ENCODE measurements at places on chromosomes 2 and 18.

DNA sequence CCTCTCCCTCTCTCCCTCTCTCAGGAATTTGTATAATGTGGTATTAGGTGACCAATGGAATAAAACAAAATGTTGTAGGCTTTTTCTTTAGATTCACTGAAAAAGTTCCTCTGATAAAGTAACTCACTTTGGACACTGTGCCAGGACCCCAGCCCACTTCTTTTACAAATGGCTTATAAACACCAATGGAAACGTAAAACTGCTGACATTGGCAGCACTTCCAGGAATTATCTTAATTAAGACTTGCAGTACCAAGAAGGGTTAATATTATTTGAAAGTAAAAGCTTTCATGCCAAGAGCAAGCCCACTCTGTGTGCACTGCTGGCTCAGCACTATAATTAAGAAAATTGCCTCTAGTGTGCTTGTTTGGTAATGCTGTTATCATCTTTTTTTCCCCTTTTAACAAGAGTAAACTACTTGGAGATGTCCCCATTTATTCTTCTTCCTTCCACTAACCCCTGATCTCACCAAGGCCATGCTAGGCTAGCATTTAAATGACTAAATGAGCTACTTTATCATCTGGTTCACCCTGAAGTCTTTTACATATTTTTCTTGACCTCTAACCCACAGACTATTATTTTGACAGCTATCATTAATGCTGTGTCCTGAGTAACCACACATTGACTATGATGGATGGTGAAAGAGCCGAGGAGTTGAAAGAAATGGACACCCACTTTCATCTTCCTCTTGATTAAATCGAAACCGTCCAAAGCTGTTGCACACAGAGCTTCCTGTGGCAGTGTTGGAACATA, 232.2 kb upstream of the ETAA1 start:
- no peak overlapping the region for H3K4me3 ChIP-seq

- no peak for DNase-seq
- no peaks in the 10 kb centered on the region for H3K36me3 ChIP-seq
- no peak overlapping the region for H3K4me3 ChIP-seq
- peaks cover 3% of the 10 kb centered on the region for H3K27me3 ChIP-seq
- H3K4me1 ChIP-seq = no peaks in the 10 kb centered on the region
- no peak overlapping the region for H3K27ac ChIP-seq
These were observed 93.7 kb downstream of the COBLL1 start for GRCh38 chr2:164747783-164748433.

- H3K4me3 ChIP-seq = no peak overlapping the region
- no peaks in the 10 kb centered on the region for H3K27me3 ChIP-seq
- DNase-seq = no peak
- H3K27ac ChIP-seq = no peak overlapping the region
- H3K36me3 ChIP-seq = no peaks in the 10 kb centered on the region
These were observed 84.0 kb downstream of the RND3 start for GRCh38 chr2:150403457-150403856.

GRCh38 chr2:236755278-236755840, 185.7 kb downstream of the ACKR3 start:
- peaks cover 2% of the 10 kb centered on the region for H3K27me3 ChIP-seq
- no peaks in the 10 kb centered on the region for H3K36me3 ChIP-seq
- H3K27ac ChIP-seq = no peak overlapping the region
- H3K4me1 ChIP-seq = no peaks in the 10 kb centered on the region
- H3K4me3 ChIP-seq = no peak overlapping the region

DNA sequence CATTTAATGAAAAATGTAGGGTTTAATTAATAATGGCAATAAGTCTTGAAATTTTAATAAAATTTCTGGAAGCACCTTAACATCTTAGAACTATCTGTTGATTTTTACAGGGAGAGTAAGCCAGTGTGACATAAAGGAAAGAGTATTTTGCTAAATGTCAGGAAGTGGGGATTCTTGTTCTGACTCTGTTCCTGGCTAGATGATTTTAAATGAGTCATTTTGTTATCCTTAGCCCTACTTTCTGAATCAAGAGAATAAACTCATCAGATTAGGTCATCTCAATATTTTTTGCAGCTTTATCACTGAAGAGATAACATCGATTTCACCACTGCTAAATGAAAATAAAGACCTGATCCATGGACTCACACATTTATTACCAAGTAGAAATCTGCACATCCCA, 377.5 kb upstream of the CYRIA start:
- H3K27ac ChIP-seq = no peak overlapping the region
- no peak overlapping the region for H3K4me3 ChIP-seq
- DNase-seq = no peak
- H3K4me1 ChIP-seq = no peaks in the 10 kb centered on the region

DNA sequence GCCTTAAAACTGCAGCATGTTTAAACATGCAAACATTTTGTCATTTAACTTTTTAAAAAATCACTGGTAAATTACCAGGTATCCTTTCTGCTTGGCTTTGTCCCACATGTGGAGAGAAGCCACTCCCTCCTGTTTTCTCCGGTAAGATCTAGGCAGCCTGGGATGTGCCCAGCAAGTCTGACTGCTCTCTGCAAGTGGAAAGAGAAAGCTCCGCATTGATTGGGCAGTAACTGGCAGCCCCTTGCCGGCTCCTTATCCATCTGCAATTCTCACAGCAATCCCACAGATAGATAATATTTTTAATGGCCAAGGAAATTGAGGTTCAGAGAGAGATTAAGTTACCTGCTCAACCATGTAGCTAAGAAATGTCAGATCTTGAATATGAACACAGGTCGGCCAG, 136.1 kb downstream of the TMEM200C start:
- H3K36me3 ChIP-seq = no peaks in the 10 kb centered on the region
- no peak overlapping the region for H3K27ac ChIP-seq
- peaks cover 9% of the 10 kb centered on the region for H3K27me3 ChIP-seq
- no peaks in the 10 kb centered on the region for H3K4me1 ChIP-seq
- no peak overlapping the region for H3K4me3 ChIP-seq

GRCh38 chr2:233178994-233179847, 72.3 kb upstream of the ATG16L1 start:
- DNase-seq = no peak
- peak overlapping the region; percentile 44 for H3K27ac ChIP-seq
- H3K4me3 ChIP-seq = no peak overlapping the region
- peaks cover 38% of the 10 kb centered on the region for H3K36me3 ChIP-seq

DNA sequence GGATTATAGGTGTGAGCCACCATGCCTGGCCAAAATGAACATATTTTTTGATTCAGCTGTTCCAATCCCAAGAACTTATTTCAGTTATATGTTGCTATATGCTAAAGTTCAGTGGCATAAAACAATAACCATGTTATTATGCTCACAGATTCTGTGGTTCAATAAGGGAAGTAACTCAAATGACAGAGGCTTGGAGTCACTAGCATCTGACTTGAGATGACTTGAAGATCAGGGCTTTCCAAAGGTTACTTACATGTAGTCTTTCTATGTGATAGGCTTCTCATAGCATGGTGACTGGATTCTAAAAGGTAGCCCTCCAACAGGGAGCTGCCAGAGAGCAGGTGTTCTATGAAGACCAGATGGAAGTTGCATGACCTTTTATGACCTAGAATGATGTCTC, 17.2 kb downstream of the CLK1 start:
- no peak overlapping the region for H3K4me3 ChIP-seq
- no peaks in the 10 kb centered on the region for H3K27me3 ChIP-seq
- no peak overlapping the region for H3K27ac ChIP-seq
- DNase-seq = no peak

DNA sequence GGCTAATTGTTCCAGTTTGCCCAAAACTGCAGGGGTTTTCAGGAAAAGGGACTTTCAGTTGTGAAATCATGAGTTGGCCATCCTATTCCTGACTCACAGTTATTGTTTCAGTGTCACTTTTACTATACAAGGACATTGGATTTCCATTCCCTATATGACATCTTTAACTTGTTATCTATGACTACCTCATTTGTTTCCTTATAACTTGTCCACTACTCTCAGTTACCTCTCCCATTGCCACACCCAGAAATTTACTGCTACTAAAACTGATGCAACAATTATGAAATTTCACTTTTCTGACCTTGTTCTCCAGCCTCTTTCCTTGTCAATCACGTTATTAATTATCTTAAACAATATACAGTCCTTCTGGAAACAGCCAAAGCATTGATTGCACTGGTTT, 116.5 kb upstream of the ZNF804A start:
- no peak overlapping the region for H3K4me3 ChIP-seq
- no peak overlapping the region for H3K27ac ChIP-seq
- H3K4me1 ChIP-seq = no peaks in the 10 kb centered on the region

GRCh38 chr18:13217971-13218367, 591 bp upstream of the LDLRAD4 start:
- no peaks in the 10 kb centered on the region for H3K36me3 ChIP-seq
- no peak overlapping the region for H3K27ac ChIP-seq
- H3K4me3 ChIP-seq = peak overlapping the region; percentile 63
- DNase-seq = peak; percentile 25
- peaks cover 15% of the 10 kb centered on the region for H3K27me3 ChIP-seq

- peaks cover 32% of the 10 kb centered on the region for H3K36me3 ChIP-seq
- H3K27me3 ChIP-seq = no peaks in the 10 kb centered on the region
- H3K4me3 ChIP-seq = no peak overlapping the region
- peaks cover 45% of the 10 kb centered on the region for H3K4me1 ChIP-seq
- DNase-seq = no peak
- no peak overlapping the region for H3K27ac ChIP-seq
These were observed 5.1 kb downstream of the PLEKHA3 start for GRCh38 chr2:178485356-178485755.

- no peaks in the 10 kb centered on the region for H3K36me3 ChIP-seq
- H3K27me3 ChIP-seq = no peaks in the 10 kb centered on the region
- no peak overlapping the region for H3K4me3 ChIP-seq
- DNase-seq = no peak
- no peak overlapping the region for H3K27ac ChIP-seq
These were observed 184.0 kb downstream of the SEPTIN10 start for GRCh38 chr2:109429567-109430328.

DNA sequence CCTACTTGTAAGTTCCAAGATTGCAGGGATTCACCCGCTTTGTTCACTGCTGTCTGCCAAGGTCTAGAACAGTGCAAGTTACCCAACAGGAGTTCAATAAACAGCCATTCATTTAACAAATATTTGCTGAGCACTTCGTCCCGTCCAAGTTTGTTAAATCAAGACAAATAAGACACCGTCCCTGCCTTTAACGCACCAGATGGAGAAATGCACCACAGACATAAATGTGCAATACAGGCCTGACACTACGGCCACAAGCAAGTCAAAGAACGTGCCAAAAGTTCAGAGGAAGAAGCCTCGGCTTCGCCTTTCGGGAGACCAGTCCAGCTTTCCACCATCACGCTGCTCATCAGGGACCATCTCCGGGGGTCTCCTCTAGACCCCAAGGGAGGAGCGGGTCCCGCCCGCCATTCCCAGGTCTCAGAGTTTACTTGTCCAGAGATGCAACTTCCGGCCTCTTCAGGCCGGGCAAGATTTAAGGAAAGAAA, 429 bp downstream of the C2orf76 start:
- H3K27ac ChIP-seq = peak overlapping the region; percentile 95
- peaks cover 39% of the 10 kb centered on the region for H3K36me3 ChIP-seq
- peak overlapping the region; percentile 92 for H3K4me3 ChIP-seq
- DNase-seq = peak; percentile 16
- peaks cover 36% of the 10 kb centered on the region for H3K4me1 ChIP-seq
- no peaks in the 10 kb centered on the region for H3K27me3 ChIP-seq

GRCh38 chr2:121977326-121977725, 221.9 kb downstream of the TSN start:
- H3K4me1 ChIP-seq = peaks cover 9% of the 10 kb centered on the region
- no peak overlapping the region for H3K4me3 ChIP-seq
- H3K27ac ChIP-seq = no peak overlapping the region
- no peaks in the 10 kb centered on the region for H3K27me3 ChIP-seq
- H3K36me3 ChIP-seq = no peaks in the 10 kb centered on the region

GRCh38 chr2:46339200-46339599, 42.0 kb downstream of the EPAS1 start:
- H3K27ac ChIP-seq = no peak overlapping the region
- H3K4me3 ChIP-seq = no peak overlapping the region
- DNase-seq = no peak
- H3K4me1 ChIP-seq = peaks cover 18% of the 10 kb centered on the region
- H3K36me3 ChIP-seq = no peaks in the 10 kb centered on the region

GRCh38 chr18:7017013-7017412, 100.6 kb downstream of the LAMA1 start:
- no peaks in the 10 kb centered on the region for H3K27me3 ChIP-seq

DNA sequence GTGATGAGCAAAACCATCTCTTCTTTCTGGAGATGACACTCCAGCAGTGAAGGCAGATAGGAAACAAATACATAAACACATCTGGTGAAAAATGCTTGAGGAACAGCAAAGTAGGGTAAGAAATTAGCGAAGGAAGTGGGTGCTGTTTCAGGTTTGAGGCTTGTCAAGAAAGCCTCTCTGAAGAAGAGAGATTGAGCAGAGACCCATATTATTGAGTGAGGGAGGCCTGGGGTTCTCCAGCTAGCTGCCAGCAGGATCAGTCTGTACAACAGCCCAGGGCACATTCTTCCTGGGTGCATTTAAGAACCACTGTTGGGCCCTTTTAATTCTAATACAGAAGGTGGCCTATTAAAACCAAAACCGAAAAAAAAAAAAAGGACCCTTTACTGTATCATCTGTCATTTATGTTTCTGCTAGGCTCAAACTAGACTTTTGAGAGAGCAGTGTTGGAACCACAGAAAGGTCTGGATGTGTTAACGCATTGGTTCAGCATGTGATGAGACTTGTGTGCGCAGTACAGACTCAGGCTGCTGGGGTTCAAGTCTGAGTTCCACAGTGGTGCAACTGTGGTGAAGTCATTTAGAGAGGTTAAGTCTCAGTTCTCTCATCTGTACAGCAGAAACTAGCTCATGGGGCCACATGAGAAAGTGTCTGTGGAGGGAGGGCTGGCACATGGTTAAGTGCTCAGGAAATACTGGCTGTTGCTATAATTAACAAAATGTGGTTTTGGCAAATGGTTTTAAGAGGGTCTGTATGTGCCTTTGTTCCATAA, 28.9 kb downstream of the MGAT5 start:
- peak; percentile 70 for DNase-seq
- H3K4me3 ChIP-seq = no peak overlapping the region
- H3K36me3 ChIP-seq = peaks cover 7% of the 10 kb centered on the region
- H3K27ac ChIP-seq = peak overlapping the region; percentile 66
- peaks cover 51% of the 10 kb centered on the region for H3K4me1 ChIP-seq

DNA sequence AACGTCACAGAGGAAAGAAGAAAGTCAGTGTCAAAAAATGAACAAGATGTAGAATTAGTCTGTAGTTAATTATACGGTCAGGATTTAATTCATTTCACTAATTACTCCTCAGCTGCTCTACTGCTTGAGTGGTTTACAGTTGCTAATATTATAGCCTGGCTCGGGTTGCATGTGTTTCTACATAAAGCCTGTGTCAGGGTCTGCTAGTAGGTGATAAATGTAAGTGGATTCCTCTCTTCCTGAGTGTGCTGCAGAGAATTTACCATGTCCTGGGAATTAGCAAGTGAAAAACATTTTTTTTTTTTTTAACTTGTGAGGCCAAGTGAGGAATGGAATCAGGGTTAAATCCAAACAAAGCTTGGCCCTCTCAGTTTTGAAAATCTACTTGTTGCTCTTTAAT, 622.6 kb downstream of the EPHA4 start:
- no peaks in the 10 kb centered on the region for H3K27me3 ChIP-seq
- H3K4me1 ChIP-seq = no peaks in the 10 kb centered on the region
- no peak overlapping the region for H3K4me3 ChIP-seq
- H3K27ac ChIP-seq = no peak overlapping the region
- DNase-seq = no peak
- H3K36me3 ChIP-seq = no peaks in the 10 kb centered on the region

Data from activated CD4-positive, alpha-beta T cell treated with anti-CD3 and anti-CD28 coated beads for 36 hours (primary cell).